ENCODE measurements at places on chromosomes 3 and 15.

GRCh38 chr3:139238281-139239030, 105.4 kb upstream of the MRPS22 start:
- DNase-seq: no peak

DNA sequence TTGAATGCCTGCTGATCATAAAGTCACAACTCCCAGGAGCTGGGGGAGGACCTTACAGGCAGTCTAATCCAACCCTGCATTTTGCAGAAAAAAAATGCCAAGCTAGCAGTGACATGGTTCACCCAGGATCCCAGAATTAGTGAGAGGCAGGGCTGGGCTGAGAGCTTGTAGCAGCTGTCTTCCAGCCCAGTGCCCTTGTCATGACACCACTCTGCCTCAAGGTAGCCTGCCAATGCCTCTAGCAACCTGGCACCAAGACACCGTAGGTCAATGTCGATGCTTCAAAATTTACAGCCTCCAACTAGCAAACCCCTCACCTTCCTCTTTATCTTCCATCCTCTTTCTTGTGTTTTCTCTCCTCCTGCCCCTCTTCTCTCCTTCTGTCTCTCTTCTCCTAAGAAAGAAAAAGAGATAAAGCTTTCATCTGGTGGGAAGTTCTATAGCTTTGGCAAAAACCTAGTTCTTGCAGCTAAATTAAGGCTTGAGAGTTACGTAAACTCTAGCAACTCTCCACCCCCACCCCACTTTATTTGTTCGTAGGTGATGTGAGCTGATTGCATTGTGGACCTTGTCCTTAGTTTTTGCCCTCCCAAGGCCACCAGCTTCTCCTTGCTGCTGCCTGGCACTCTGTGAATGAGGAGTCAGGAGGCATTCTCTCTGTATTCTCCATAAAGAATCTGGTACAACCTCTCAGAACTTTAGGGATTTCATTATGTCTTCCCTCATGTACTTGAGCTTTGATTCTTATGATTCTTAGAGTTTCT, 18.3 kb upstream of the BFSP2 start:
- DNase-seq: no peak

- DNase-seq: no peak
Observed at GRCh38 chr3:25723802-25724201, 59.1 kb upstream of the TOP2B start.

GRCh38 chr3:195086885-195087284, 184.1 kb downstream of the XXYLT1 start:
- DNase-seq: no peak

DNA sequence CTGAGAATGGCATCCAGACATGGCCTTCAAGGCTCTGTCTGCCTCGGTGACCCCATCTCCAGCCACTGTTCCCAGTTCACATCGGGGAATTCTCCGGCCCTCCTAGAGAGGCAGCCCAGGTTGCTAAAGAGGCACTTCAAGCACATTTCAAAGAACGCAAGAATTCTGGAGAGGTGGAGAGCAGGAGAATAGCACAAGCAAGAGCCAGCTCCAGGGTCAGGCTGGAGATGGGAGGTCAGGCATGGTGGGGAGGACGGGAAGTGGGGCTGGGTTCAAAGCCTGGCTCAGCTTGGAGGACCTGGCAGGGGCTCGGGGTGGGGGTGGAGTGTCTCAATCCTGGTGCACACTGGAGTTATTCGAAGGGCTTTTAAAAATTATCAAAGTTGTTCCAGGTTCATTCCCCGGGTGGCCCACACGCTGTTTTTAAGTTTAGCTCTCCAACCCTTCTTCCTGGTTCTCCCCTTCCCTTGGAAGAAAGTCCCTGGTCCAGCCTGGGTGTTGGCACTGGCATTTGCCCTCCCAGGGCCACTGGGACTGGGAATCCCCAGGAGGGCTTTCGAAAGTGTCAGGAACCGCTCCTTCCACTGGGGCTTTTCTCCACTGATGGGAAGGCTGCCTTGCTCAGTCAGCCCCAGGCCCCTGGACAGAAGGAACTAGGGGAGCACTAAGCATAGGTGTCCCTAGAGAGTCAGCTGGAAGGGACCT, 35.8 kb downstream of the ZNF710 start:
- no peak for DNase-seq

GRCh38 chr15:38354315-38354929, 99.5 kb upstream of the FAM98B start:
- peak; percentile 68 for DNase-seq

DNA sequence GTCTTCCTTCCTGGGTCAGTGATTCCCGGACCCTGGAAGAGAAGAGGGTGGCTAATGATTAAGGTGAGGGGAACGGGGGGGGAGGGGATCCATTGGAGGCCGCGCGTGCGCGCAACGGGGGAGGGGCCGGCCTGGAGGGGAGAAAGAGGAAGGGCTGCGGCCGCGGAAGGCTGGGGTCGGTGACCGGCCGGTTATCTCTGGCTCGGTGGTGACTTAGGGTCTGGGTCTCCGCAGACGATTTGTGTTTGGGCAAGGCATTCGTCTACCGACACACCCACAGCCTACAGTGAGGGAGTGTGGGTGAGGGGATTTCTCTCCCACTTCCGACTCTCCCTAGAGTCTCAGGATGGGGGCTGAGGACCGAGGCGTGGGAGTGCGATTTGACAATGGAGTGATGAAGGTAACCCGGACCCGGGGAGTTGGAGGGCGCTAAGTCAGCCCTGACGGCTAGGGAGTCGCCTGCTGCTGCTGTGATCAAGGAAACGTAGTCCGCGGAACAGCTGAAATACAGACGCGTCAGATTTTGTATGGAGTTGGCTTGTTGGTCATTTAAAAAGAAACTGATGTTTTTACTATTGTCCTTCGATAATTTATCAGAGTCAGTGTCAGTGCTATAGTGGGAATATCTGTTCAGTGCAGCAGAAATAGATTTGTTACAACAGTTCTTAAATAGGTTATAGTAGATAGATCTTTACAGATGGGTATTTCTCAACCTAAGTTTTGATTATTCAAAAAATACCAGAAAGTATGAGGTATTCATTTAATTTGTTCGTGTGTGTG, 733 bp downstream of the RNF111 start:
- DNase-seq: peak; percentile 72

DNA sequence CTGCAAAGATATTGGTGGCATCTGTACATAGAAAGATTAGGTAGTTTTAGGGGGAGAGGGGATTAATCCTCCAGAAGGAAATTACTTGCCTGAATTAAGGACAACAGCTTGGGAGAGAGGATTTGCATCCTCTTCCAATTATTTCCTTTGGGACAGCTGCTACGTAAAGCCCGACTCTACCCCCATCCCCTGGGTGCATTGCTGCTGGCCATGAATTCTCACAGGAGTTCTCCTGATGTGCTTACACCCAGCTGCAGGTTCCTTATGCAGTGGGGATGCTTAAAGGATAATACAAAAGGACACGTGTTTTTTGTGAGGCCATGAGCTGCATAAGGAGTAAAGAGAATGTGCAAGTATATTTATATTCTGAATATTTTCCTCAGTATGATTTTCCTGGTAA, 132.3 kb downstream of the VPS8 start:
- DNase-seq: no peak

DNA sequence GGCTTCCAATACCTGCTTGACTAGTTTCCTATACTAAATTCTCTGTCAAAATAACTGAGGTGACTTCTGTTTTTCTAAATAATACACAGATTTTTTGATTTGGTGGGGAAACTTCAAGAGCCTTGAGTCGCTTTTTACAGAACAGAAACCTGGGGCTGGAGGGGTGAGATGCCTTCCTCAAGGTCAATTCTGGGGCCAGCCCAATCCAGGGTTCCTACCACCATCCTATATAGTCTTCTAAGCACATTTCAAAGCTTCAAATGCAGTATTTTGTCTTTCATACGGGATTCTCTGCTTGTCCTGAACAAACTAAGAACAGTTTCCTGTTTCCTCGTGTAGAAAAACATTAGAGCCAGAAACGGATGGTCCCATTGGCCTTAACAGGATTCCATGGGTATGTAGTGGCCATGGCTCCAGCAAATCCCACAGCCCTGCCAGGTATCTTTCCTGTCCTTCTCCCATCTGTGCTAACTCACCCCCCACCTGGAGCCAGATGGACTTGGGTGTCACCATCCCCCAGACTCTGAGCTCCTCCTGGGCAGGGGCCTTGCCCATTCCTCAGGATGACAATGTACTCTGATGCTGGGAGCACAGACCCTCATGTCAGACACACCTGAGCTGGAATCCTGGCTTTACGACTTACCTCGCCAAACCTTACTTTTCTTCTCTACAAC, 146.9 kb downstream of the KLF13 start:
- DNase-seq: no peak

DNA sequence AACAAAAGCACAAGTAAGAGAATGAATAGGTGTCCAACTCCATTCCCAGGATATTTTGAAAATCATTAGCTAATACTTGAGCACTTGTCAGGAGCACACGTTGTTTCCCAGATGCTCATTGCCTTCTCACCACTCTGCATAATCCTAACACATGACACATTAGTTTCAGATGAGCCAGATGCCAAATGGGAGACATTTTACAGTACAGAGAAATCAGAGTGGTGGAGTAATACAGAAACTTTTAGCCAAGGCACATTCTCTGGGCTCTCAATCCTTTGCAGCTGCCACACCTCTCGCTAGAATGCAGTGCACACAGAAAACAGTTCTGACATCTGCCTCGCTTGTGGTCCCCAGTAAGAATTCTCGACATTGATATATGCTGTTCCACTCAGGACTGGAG, 76.6 kb downstream of the P3H2 start:
- no peak for DNase-seq

- DNase-seq: no peak
Observed at GRCh38 chr3:69231929-69232440, 109.6 kb upstream of the LMOD3 start.

DNA sequence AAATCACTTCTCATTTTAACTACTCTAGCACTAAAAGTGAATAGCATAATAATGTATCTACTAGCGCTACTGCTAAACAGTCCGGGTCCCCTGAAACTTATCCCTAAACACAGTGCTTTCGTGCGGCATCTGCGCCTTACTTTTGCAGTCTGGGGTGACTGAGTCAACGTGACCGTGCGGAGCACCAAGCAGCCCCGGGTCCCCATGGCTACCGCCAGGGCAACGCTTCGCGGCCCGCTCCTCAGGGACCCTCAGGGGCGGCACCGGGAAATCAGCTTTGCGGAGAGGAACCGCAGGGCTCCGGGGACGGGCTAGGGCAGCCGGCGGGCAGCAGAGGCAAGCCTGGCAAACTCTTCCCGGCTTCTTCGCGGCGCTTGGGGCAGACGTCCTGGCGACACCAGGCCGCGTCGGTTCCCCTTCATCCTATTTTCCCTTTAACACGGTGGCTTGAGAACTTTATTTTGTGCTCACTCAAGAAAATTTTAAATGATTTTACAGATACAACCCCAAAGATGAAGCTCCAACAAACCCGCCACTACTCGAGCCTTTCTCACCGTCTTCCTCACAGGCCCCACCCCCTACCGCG, 757 bp upstream of the DIPK2A start:
- DNase-seq: no peak

DNA sequence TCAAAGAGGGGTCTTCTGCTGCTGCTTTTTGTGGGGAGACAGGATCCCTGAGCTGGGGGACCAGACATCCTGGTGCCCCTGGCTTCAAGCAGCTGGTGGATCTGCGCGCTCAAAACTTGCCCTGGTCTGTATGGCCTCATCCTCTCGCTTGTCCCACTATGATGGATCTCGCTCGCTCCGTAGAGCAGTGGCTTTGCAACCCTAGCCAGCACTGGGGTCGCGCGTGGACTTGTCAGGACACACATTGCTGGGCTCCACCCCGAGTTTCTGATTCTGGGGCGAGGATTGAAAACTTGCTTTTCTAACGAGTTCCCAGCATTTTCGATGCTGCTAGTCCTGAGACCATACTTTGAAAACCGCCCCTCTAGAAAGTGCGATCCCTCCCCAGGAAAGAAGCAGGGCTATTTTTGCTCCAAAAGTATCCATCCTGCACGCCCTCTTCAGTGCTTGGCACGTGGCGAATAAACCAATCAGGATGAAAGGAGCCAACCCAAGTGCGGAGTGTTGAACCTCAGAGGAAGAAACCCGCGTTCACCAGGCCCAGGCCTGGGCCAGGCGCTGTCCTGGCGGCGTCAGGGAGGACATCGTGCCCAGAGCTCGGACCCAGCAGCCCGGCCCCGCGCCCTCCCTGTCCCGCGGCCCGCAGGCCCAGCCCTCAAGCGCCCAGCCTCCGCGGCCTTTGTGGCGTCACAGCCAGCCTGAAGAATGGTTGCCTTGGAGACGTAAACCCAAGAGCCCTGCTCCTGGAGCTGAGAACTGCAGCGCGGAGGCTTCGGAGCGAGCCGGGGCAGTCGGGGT, at the start of gene CFAP100:
Gene CFAP100 (plus strand): TSS at position 731 of the 798 bp plus-strand sequence. CDS start 1,092 bp downstream, outside the sequence.
- DNase-seq: no peak

- peak; percentile 56 for DNase-seq
Observed at GRCh38 chr15:78069052-78069414, 8.5 kb downstream of the TBC1D2B start.

DNA sequence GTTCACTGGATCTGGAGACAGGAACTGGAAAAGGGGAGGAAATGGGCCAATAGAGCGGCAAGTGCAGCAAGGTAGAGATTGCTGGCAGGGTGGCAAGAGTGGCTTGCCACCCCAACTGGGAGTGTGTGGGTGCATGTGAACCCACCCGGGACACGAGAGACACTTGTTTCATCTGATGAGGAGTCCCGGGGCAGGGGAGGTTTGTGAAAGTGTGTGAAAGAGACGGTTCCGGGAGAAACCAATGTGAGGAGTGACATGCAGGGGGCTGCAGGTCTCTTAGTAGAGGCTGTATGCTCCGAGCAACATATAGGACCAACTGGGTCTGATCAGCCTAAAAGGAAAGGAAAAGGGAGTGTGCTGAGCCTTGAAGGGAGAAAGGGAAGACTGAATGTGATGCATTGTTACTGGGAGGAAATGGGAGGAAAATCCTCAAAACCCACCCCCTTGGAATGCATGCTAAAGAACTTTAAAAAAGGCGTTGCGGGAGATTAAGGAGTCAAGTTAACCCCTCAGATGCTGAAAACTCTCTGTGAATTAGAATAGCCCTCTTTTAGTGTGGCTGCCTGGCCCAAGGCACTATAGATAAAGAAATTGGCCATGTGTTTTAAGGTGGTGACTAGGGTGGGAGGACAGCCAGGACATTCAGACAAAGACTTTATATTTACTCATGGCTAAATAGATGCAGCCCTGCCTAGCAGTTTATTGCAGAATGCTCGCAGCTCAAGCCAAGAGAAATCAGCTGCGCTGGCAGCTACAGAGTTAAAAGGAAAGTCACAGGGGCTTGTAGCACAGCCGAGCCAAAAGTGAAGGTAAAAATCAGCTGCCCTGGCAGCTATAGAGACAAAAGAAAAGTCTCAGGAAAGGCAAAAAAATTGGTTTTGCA, 9.1 kb upstream of the SLC9C1 start:
- no peak for DNase-seq

GRCh38 chr3:55686426-55687254, 199.5 kb upstream of the WNT5A start:
- DNase-seq: no peak

DNA sequence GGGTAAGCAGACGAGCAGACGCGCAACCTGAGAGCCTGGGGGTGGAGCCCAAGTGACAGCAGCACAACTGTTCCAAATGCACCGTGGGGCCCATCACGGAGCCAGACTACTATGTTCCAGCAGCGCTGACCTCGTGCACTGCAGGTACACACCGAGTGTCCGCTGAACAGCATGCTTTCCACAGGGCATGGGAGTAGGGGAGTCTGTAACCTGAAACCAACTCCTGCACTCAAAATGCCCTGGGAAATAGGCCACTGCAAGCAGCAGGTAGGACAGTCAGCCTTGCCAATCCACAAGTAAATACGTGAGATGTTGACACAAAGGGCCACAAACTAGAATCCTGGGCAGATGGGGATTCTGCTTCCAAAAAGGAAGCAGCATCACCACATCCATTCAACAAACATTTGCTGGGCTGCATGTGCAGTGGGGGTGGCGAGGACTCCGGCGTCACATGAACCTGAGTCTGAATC, 73.9 kb downstream of the TBC1D2B start:
- no peak for DNase-seq
